ENCODE measurements at places on chromosomes 6 and 20.

DNA sequence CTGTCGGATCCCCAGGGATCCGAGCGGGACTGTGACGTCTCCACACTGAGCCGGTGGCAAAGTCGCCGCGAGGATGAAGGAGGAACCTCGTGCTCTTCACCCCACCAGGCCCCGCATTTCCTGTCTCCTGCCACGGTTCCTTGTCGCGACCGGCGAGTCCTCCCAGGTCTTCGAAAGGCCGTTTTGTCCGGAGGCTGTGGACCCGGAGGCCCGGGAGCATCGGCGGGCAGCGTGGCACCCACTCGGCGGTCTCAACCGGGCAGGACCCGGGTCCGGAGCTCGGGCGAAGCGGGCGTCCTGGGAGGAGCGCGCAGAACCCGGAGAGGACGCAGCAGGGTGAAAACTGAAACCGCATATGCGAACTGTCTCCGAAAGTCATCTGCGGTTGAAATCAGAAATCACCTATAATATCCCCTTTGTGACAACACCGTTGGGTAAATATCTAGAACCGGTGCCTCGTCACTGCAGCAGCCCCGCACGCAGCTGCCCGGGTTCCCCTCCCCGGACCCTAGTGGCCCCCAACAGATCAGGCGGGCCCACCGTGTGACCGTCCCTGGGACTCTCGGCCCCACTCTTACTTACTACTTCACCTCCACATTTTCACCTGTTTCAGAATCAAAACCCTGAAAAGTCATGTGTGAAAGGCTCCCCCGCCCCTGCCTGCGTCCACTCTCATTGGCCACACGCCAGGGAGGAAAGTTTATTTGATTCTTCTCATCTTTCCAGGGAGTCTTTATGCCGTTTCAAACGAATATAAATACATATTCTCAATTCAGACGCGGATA is 3.1 kb upstream of the ULBP2 start:
- DNase-seq = peak; percentile 50

- DNase-seq = no peak
Measured at GRCh38 chr6:87840324-87840723, 138.3 kb upstream of the AKIRIN2 start.

GRCh38 chr6:51283723-51284355 is 465.2 kb downstream of the TFAP2B start:
- no peak for DNase-seq

DNA sequence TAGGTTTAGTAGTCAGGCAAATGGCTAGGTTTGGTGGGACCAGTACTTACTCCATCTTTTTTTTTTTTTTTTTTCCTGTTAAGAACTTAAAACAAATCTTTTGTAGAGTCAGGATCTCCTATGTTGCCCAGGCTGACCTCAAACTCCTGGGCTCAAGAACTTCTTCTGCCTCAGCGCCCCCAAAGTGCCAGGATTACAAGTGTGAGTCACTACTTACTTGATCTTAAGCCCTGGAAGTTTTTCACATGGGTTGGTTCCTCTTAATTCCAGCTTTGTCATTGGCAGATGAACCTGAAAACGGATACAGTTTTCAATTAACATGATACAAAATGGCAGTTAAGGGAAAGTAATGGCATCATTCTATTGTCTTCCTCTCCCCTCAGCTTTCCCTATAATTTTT is 179.4 kb upstream of the JAG1 start:
- DNase-seq = no peak

DNA sequence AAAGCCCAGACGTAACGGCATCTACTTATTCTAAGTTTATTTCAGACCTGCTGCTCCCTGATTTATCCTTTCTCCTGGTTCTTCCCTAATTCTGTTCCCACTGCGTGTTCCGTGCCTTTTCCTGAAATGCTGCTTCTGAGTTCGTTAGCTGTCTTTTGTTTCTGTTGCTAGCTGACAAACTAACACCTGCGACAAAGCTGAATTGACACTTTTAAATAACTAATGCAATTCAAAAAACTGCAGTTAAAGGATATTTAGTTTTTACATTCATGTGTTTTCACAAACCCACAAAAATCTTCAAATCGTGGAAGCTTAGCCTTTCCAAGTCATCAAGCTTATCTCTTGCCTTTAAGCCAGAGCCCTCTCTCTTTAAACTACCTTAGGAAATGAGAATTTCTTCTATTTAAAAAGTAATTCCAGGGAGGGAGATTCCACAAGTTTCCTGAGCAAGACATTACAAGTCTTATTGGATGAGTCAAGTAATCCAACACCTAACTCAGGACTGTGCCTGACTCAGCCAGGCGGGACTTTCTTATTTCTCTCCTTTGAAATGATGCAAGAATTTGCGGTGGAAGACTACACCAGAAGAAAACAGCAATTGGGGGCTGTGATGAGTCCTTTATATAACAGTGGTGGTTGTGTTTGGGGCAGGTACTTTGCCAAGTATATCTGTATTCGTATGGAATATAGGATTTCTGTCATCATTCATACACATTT is 6.3 kb downstream of the ADTRP start:
- DNase-seq = peak; percentile 81

Measured in GM03348 (cell line).